Metanephros (tissue), 2 donors: ENCODE measurements at places on chromosomes 1 and 21. TPM values are rescaled to one million over a fixed set of nuclear protein-coding genes. Genes with fewer than 3 reads are reported as not detected.

Gene OLFML2B
- 11.5 TPM for total RNA-seq

Gene MSH4
- 0.47 TPM for total RNA-seq

Gene KMO
- total RNA-seq = 7.8 TPM

Gene CTSE
- total RNA-seq = 0.88 TPM

Gene MCOLN2
- 0.93 TPM for total RNA-seq

Gene CFAP107
- 0.12 TPM for total RNA-seq

Gene WDR64
- not detected for total RNA-seq

Gene LDLRAD1
- total RNA-seq = not detected

Gene HSD11B1
- 0.12 TPM for total RNA-seq
